Upper lobe of right lung (tissue), 1 donor: ENCODE measurements at places on chromosomes 7 and 10. TPM values are rescaled to one million over a fixed set of nuclear protein-coding genes. Genes with fewer than 3 reads are reported as not detected.

NCOA4 gene
- 187 TPM for total RNA-seq

- no peak for DNase-seq
Observed at GRCh38 chr10:98383869-98384268, 31.1 kb downstream of the PYROXD2 start.

DNA sequence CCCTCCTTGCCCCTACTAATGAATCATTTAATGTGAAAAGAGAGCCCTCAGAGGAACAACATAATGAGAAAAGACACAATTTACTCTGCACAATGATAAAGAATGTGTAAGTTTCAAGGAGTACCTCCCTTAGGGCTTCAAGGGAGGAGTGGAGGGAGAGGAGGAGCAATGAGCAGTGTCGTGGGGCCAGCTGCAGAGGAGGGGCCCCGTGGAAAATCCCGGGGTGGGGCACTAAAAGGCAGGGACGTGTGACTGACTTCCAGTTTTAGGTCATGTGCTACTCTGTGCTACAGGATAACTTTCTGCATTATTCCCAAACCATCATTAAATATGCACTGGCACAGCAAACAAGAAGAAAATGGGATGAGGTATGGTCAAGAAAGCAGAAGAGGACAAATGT is 108.1 kb downstream of the ANLN start:
- DNase-seq, result no peak

IFIT1B gene
- not detected for total RNA-seq

DNA sequence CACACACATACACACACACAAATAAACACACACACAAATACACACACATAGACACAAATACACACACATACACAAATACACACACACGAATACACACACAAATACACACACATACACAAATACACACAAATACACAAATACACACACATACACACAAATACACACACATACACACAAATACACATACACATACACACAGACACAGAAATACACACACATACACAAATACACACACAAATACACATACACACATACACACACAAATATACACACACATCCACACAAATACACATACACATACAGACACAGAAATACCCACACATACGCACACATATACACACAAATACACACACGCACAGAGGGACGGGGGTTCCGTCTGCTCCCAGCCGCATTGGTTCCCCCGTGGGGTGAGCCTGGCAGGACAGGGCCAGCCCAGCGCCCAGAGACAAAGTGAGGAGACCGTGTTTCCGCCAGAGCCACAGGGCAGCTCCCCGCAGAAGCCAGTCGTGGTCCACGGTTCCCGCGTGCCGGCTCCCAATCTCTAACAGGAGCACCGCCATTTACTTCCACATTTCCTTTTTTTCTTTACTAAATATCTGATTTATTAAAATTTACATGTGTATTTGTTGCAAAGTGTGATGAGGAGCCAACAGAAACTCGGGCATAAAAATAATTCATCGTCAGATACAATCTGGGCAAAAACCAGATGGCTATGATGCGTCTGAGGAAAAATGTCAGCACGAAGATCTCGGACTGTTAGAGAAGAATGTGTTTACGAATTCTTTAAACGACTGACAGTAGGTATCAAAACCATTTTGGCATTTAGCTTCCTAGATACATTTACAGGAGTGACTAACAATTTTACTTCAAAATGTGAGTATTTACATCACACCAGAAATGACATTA is 3.1 kb upstream of the KNDC1 start:
- DNase-seq, result no peak

ARL4A gene
- 35.6 TPM for total RNA-seq

- peak; percentile 78 for DNase-seq
Observed at GRCh38 chr7:108637049-108637621, 67.5 kb downstream of the DNAJB9 start.

DNA sequence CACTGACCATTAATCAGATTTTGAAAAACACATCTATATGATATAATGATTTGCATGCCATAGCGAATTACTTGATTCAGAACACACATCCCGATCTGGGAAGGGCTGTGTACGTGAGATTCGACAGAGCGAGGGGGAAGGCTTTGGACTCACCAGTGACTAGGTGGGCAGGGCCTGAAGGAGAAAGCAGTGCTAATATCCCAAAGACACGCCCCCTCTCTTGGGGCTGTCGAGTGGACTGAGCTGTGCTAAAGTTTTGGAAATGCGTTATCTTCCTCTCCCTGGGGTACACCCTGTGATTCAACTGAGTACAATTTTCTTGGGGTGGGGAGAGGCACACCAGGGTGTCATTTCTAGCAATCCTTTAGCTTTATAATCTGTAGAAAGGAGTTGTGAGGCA is 1.8 kb downstream of the LRRC17 start:
- no peak for DNase-seq

MSS51 gene
- 3.0 TPM for total RNA-seq

TAS2R41 gene
- not detected for total RNA-seq

CLDN12 gene
- 30.8 TPM for total RNA-seq

DNA sequence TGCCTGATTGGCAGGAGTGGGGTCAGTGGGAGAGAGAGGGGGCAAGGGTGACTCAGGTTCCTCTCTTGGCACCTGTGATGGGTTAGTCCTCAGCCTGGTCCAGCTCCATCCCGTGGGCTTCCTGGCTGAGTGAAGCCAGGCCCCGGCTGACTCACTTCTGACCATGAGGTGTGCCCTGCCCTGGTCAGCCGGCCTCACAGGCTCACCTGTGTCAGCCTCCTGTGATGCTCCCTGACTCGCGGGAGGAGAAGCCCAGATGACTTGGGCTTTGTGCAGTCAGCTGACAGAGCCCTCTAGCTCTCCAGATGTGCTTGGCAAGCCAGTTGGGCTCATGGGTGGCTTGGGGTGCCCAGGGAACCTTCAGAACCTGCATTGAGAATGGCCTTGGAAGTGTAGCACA is 16.0 kb upstream of the PPIF start:
- DNase-seq, result no peak

- DNase-seq, result peak; percentile 77
Observed at GRCh38 chr7:101058355-101058754, 26.9 kb upstream of the TRIM56 start.

CYP2C18 gene
- 1.1 TPM for total RNA-seq

SPDYE2B gene
- not detected for total RNA-seq

KCNIP2 gene
- total RNA-seq, result 3.0 TPM

HPSE2 gene
- total RNA-seq, result 3.4 TPM

RBP3 gene
- total RNA-seq, result not detected

FFAR4 gene
- 4.9 TPM for total RNA-seq

- no peak for DNase-seq
Observed at GRCh38 chr7:135448753-135449152, 61.1 kb downstream of the CNOT4 start.

DNA sequence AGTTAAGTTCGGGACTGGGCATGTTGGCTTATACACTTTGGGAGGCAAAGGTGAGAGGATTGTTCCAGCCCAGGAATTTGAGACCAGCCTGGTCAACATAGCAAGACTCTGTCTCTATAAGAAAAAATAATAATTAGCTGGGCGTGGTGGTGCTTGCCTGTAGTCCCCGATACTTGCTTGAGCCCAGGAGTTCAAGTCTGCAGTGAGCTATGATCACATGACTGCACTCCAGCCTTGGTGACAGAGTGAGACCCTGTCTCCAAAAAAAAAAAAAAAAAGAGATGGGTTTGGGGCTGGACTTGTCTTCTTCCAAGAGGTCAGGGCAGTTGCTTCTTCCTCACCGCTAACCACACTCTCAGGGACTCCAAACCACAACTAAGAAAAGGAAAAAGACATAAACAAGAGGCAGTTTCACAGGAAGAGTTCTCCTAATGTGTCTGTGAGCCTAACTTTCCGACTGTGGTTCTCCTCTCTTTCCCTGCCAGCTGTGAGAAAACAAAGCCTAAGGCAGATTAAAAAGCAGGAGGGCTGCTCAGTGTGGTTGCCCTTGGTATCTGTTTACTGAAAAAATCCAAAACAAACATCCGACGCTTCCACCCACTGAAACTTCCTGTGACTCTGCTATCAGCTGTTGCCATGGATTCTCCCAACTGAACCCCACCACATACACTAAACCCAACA is 2.4 kb upstream of the SERPINE1 start:
- DNase-seq, result no peak

DNA sequence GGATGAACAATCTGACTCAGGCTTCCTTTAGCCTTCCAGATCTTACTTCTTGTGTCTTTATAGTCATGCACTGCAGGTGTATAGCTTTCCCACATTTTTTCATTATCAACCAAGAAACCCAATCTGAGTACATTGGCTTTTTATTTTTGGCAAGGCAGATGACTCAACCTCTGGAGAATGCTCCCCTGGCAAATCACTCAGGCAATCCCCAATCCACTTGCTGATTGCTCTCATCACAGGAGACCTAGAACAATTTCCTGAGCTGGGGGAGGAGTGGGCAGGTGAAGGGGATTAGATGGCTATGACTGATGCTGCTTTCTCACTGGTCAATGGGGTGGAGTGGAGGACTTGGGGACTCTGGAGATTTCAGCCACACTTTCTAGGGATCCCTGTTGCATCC is 134.4 kb downstream of the SLC16A9 start:
- DNase-seq, result no peak

GRCh38 chr7:151168003-151168786 is 701 bp upstream of the GBX1 start:
- DNase-seq, result peak; percentile 70

DNA sequence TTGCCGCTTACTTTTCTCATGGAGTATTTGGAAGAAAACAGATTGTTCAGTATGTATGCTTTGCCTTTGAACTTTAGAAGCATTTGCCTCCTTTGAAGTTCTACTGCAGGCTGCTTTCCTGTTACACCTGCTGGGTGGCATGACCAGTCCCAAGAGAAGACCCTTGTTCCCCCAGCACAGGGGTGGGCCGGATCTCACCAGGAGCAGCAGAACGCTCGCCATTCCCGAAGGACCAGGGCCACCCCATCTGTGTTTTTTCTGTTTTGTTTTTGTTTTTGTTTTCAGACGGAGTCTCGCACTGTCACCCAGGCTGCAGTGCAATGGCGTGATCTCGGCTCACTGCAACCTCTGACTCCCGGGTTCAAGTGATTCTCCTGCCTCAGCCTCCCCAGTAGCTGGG is 493.6 kb downstream of the PTPRN2 start:
- DNase-seq, result no peak

DNA sequence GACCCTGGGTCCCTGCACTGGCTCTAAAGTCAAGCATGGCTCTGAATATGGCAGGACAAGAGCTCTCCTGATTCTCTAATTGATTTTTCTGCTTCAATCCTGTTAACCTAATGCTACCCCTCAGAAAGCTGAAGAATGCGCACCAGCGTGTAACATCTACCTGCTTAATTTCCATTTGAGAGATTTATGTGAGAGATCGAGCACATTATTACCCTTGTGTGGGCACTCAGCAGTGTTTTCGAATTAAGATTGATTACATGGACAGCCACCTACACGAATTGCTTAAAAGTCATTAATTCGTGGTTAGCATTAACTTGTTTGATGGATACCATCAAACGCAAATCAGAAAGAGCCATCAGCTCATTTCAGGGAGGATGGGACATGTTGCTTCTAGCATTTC is 88.7 kb upstream of the PLPP4 start:
- no peak for DNase-seq

- DNase-seq, result no peak
Observed at GRCh38 chr10:870564-871166, 60.8 kb downstream of the LARP4B start.

DNA sequence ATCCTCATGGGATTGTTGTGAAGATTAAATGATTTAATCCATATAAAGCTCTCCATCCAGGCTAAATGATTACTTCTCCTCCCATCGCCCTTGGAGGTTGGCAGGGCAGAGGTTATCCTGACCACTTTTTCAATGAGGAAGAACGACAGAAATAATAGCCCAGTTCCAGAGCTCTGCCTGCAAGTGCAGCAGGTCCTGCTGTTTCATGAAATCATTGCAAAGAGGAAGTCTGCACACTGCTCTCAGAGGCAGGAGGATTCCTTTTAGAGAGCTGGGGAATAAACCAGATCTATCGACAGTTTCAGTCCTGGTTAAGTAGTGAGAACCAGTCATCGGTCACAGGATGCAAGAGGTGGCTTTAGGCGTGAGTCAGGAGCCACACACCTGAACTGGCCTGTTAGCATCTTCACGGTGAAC is 25.0 kb upstream of the CDH23 start:
- no peak for DNase-seq

LRGUK gene
- 0.49 TPM for total RNA-seq

GRCh38 chr7:45812946-45813345 is 59.9 kb downstream of the CCDC201 start:
- DNase-seq, result no peak

DNA sequence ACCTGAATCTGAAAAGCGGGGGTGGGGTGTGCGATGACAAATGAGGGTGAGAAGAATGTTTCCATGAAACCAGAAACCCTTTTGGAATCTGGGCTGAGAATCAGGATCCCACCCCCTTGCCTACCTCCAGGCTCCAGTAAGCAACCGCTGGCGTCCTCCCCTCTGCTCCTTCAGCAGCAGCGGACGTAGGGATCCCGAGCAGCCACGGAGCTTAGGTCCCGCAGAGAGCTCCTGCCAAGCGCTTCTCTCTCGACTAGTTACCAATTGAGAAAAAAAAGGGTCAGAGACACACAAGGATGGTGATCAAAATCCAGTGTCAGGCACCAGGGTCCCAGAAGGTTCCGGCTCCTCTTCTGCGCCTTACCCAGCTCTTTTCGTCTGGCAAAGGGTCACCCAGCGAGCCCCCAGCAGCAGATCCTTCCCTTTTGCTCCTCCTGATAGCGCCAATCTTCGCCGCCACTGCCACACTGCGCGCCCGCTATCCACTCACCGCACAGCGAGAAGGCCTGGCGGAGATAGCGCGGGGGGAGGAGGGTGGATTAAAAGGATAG is 733.5 kb downstream of the ZWINT start:
- DNase-seq, result peak; percentile 36

DNA sequence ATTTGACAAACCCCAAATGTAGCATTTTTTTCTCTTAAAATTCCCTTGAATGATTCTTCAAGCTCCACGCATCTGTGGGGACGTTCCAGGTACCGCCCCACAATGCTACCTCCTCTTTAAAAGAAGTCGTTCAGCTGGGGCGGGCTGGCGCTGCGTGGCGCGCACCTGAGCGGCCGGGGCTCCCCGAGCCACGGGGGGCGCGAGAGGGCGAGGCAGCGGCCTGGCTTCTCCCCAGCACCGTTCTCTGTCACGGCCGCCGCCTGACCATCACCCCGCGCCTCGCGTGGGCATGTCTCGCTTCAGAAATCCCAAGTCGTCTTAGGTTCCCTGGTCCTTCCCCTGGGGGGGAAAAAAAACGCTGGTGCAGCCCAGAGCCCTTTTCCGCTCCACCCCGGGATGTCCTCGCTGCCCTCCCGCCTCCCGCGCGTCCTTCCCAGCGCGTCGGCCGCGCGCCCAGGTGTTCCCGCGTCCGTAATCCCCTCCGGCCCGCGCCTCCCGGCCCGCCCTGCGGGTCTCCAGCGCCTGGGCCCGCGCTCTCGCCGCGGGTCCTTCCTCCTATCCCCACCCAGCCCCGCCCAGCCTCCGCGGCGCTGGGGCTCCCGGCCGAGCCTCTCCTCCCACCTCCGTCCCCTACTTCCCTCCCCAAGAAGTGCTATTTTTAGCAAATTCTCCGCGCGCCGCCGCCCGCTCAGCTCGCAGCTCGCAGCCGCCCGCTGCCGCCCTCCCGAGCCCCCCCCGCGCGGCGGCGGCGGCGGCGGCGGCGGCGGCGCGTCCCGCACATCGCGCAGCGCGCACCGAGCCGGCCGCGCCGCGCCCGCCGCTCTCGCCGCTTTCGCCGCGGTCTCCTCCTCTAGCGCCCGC is 58.7 kb upstream of the PRPS1L1 start:
- peak; percentile 66 for DNase-seq

- DNase-seq, result no peak
Observed at GRCh38 chr10:17026686-17027485, 102.7 kb downstream of the CUBN start.
